ENCODE measurements at places on chromosomes 3 and 15.

GRCh38 chr15:60583946-60584345 lies 105.0 kb upstream of the ICE2 start:
- no peak for DNase-seq

- DNase-seq: no peak
These were observed 248.4 kb downstream of the GAP43 start for GRCh38 chr3:115871735-115872134.

- DNase-seq: no peak
These were observed 6.2 kb downstream of the NEO1 start for GRCh38 chr15:73058437-73058836.

- DNase-seq: no peak
These were observed 38.5 kb upstream of the TFRC start for GRCh38 chr3:196120291-196120951.

- DNase-seq: no peak
These were observed 7.8 kb downstream of the CSK start for GRCh38 chr15:74789741-74790079.

DNA sequence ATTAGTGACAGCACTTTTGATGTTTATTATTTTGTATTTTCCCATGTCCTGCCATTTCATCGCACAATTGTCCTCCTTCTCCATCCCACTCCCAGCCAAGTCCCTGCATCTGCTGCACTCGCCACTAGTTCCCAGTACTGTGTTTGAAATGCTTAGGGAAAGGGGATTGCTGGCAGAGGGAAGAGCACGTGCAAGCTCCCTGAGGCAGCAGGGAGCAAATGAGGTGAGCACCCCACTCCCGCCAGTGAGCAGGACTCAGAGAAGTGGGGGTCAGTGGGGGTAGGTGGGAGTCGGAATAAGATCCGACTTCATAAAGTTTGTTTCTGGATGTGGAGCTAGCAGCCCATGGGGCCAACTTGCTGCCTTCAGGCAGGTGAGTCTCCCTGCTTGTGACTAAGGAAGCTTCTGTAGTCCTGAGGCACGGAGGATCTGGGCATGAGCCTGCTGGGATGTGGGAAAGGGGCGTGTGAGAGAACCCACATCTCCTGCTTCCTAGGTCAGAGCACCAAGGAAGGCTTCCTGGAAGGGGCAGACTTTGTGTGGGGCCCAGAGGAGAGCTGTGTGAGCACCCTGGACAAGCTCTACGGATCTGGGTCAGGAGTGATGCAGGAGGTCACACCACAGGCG lies 99.7 kb upstream of the TLE3 start:
- DNase-seq: no peak

- no peak for DNase-seq
These were observed 580.6 kb upstream of the ADAMTS9 start for GRCh38 chr3:65268426-65268825.

GRCh38 chr3:39148435-39149058 lies 4.8 kb downstream of the CSRNP1 start:
- DNase-seq: no peak

DNA sequence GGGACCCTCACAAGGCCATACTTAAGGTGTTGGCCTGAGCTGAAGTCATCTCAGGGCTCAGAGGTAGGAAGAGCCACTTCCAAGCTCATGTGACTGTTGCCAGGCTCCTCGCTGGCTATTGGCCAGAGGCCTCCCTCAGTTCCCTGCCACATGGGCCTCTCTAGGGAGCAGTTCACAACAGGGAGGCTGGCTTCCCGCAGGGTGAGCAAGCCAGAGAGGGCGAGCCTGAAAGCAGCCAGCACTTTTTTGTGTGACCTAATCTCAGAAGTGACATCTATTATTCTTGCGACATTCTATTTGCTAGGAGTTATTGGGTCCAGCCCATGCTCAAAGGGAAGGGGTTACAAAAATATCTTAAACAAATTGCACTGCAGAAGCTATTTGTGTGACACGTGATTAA lies 201.4 kb downstream of the SSR3 start:
- DNase-seq: no peak

GRCh38 chr3:62134061-62134496 lies 239.3 kb downstream of the FEZF2 start:
- no peak for DNase-seq

GRCh38 chr15:67823314-67824196 lies 1.8 kb upstream of the SKOR1 start:
- DNase-seq: no peak

DNA sequence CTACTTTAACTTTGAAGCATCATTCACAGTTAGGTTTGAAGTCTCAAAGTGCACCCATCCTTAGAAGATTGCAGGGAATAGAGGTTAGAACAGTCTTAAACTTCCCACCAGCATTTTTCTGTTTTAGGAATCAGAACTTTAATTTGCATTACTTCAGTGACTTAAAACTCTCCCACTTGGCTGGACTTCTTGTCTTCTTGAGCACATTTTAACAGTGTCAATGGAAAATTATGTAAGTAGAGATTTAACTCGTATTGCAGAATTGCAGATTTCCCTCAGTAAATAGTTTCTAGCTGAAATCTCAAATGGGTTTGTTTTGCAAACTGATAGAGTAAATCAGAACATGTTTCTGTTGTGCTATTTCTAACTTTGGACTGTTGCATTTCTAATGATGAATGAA lies 369.6 kb downstream of the OTOL1 start:
- no peak for DNase-seq

- DNase-seq: no peak
These were observed 9.0 kb upstream of the ZBED2 start for GRCh38 chr3:111604119-111604518.

DNA sequence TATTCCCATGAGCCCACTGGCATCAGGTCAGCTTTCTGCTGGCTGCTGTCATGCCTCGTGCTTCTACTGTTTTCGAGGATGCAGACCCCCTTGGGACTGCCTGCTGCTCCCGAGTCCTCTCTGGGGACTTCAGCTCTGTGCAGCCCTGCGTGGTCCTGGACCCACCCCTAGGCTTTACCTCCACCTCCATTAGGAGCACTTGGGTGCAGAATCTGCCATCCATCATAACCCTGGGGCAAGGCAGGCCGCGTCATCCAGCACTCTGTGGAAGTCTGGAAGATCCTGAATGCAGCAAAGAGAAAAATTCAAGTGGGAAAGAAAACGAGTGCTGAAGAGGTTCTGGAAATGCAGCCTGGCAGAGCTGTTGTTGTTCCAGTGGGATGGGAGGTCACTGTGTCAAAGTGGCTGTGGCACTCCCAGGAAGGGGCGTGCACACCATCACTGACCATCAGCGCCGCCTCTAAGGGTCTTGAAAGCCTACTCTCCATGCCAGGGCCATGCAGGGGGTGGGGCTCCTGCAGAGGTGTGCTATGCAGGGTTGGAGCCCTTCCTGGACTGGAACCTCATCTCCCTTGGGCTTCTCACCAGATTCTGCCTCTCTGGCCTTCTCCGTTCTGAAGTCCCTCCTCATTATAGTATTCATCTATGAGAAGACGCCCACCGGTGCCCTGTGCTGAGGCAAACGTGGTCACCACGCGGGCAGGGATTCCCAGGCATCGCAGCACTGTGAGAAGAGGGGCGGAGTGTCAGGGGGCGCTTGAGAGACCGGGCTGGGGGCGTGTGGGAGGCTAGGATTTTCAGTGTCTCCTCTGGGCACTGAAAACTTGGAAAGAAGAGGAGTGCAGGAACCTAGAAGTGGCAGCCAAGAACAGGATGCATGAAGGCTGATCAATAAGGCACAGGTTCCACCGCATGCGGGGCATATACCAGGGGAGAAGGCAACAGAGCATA lies 12.5 kb downstream of the EPB42 start:
- no peak for DNase-seq

Data from stimulated activated CD4-positive, alpha-beta T cell treated with anti-CD3 and anti-CD28 coated beads, Interleukin-1b, Interleukin-23, amount 100 ng/mL, for 1 hour (primary cell).